ENCODE measurements at places on chromosomes 12 and 14.

GRCh38 chr12:80173083-80173864 is 73.9 kb downstream of the OTOGL start:
- DNase-seq, result no peak

DNA sequence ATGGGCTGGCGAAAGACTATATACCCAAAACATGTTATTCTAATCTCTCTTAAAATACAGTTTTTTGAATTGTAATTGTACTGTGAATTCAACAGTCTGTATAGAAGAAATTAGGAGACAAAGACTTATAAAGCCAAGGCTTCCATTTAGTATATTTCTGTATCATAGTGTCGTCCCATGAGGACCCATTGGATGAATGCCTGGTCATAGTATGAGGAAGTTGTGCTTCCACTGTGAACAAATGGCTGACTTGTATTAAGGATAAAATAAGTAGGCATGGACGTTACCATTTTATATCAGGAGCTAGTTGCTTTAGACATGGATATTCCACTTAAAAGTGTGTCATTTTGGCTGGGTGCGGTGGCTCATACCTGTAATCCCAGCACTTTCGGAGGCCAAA is 55.9 kb upstream of the NAV3 start:
- no peak for DNase-seq

DNA sequence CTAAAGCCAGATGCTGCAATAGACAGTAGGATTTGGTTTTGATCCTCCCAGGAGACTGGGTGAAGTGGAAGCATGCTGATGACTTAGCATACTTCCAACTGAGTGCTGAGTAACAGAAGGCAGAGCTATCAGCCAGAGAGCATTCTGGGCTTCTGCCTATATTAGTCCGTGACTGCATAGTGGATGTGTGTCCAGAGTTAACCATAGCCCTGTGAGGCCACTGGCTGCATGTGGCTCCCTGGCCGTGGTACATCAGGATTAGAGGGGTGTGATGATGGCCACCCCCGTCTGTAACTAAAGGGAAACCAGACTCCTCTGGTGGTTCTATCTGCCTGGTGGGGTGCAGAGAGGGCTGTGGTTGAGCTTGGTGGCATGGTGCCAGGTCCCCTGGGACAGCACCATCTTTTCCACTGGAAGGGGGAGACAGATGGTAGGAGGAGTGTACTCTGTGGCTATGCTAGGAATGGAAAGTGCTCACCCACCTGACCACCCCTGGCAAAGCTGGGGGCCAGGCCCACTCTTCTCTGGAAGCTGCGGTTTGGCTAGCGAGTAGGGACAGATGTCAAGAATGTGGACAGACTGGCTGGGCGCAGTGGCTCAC is 27.4 kb downstream of the ABCD4 start:
- no peak for DNase-seq

- peak; percentile 86 for DNase-seq
These were observed 15.6 kb downstream of the BAG5 start for GRCh38 chr14:103546652-103547454.

DNA sequence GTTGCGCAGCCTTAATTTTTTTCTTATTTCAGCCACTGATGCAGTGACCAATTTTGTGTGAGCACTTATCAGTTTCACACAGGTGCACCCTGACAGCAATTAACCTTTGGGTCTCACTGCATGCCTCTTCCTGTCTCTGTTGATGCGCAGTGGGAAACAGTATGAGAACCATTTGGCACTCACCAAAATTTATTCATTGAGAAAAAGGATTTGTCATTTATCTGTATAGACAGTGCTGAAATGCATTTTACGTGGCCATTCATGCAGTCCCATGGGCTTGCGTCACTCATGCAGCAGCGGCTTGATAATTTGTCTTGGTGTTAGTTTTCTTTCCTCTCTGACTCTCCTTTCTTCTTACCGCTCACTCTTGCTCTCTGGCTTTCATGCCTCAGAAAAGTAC is 157.5 kb downstream of the C12orf75 start:
- DNase-seq, result no peak

DNA sequence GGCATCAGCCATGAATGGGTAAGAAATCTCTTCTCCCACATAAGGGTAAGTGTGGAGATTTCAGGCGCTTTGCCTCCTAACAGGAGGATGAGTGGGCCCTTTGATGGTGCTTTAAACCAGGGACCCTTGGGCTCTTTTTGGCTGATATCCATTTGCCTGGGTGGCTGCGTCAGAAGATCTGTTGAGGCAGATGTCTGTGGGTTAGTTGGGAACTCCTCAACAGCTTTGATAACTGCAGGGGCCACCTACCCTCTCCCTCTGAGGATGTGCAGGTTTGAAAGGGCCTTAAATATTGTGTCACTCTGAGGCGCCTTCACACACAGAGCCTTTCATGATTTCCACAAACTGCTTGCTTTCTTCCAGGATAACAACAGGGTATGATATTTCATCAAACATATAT is 210.7 kb downstream of the PPM1H start:
- DNase-seq, result peak; percentile 23

DNA sequence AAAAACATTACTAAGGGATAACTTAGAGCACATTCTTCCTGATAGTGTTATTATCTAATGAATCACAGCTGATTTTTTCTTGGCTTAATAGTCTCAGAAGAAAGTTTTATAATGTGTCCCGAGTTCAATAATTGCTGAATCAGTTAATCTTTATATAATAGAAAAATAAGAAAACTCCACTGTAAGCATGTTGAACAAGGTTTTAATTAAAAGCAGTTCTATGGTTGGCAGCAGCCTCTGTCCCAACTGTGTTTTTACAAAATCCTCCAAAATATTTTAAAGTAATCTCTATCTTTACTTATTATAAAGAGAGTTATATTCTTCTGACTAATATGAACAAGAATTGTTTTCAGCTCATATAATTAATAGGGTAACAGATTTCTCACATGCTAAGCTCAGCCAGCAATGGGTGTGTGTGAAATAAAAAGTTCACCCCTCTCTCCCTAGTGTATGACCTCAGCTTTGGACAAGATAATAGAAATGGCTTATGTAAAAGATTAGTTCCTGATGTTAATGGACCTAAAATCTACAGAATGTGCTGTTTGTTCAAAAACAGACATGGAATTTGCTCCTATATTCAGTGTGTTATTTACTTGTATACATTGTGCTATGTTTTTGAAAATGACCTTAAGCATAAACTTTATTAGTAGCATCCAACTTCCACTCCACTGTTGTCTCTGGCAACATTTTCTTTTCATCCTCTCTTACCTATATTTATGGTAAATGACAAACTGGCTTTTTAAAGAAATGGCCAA is 67.1 kb upstream of the DCN start:
- no peak for DNase-seq

DNA sequence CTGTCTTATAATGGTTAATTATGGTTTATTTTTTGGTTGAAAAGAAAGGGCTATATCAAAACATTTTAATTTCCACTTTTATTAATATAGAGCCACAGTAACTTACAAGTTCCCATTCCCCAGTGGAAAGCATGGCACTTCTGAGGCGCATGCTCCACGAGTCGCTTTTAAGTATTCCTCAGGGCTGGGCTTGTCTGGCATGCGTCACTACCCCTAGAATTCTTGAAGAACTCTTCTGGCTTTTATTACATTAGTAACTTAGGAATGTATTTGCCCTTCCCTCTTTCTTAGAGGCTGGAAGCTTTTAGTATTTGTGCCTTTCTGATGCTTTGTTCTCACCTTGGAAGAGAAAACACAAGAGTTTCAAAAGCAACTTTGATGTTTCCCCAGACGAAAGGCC is 81.1 kb downstream of the ESR2 start:
- no peak for DNase-seq

- peak; percentile 83 for DNase-seq
These were observed 123.0 kb upstream of the PZP start for GRCh38 chr12:9331218-9331626.

DNA sequence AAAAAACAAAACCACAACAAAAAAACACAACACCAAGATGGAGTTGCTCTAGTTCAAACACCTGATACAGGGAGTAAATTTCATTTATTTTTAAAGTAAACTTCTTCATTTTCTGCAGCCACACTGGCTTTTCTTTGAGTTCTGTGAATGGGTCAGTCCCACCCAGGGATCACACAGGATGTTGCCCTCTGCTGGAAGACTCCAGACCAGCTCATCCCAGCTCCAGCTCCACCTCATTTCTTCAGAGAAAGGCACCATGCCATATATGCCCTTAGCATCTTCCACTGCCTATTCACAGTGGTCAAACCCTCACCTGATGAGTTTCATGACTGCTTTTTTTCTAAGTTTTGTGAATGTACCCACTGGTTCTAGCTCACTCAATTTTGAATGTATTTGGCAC is 8.0 kb downstream of the GLIPR1 start:
- no peak for DNase-seq

DNA sequence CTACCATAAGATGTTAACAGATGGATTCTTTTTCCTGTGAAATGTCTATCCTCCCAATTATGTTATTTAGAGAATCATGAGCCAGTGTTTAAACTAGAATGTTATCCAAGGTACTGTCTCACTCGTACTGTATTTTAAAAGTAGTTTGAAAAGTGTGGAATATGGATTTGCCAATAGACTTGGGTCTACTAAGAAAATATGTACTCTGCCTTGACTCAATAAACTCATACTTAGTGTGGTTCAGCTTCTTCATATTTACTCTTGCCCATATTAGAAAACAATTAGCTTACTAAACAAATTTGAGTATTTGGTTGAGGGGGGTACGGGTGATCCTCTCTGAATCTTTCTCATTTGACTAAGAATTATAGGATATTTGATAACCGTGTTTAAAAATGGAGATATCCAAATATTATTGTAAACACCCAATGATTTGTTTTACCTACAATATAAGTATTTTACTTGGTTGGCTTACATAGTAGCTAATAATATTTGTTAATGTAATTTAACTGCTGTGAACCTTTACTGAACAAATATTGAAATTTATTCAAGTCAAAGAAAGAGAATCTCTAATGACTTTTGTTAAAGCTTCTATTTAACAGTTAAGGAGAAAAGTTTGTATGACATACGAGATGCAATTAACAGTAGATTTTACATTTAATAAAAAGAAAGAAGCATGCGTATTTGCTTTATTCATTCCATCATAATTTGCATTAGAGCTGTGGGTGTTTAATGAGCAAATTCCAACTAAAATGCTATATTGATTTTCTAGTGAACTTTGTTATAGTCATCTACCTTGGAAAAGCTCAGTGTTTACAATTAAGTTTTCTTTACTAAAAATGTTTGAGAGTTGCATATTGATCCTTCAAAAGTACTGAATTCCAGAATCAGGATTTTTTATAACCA is 81.2 kb downstream of the MIPOL1 start:
- no peak for DNase-seq

GRCh38 chr12:41108032-41108431 is 80.1 kb upstream of the PDZRN4 start:
- DNase-seq, result no peak

DNA sequence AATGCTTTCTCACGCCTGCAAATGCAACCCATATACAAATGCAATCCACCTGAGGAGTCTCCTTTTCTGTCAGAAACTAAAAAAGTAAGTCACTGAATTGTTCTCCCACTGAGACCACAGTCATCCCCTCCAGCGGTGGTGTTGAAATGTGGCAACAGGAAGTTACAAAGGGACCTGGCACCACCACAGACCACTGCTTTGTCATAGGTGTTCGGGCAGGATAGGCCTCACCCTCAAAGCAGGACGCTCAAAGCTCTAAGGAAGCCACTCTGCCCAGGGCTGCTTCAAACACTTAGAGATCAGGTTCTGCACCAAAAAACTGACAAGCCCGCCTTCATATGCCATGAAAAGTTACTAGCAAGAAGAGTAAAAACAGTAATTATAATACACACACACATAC is 11.3 kb downstream of the PHLDA1 start:
- DNase-seq, result no peak

DNA sequence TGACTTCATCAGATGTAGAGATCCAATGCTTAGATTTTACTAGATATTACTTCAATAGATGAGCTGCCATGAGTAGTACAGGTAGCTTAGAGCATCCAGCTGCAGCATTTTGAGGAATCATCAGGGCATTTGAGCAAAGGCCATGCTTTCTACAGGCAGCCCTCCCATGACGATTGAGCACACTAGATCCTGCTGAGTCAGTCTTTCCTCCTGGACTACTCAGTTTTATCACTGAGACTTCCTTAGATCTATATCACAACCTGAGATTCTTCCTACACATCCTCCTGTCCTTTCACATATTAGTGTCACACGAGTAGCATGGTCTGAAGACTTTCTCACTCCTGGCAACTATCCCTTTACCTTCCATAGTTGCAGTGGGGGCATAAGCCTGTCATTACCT is 1401.8 kb downstream of the FSCB start:
- no peak for DNase-seq

DNA sequence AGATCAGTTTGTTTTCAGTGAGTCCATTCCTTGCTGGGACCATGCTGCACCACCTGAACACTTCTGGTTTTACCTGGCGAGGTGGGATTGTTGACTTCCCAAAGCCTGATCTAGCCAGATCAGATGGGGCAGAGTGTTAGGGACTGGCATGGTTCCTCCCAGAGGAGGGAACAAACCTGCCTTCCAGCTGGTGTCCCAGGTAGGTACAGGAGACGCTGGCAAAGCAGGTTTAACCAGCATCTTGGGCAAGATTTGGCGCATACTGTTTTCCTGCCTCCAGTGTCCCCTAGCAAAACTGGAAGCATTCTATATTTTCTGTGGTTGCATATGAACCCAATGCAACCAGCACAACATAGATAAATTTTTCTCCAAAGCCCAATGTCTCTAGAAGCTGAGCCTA is 14.6 kb upstream of the FOS start:
- DNase-seq, result no peak
